Activated CD4-positive, alpha-beta T cell treated with anti-CD3 and anti-CD28 coated beads, Interleukin-2, amount 50 U/mL, for 16 hours (primary cell): ENCODE measurements at places on chromosomes 1 and 21.

- no peak for DNase-seq
These were observed 21.8 kb downstream of the H6PD start for GRCh38 chr1:9256332-9256731.

- no peak for DNase-seq
These were observed 247.9 kb downstream of the ADGRL2 start for GRCh38 chr1:82048596-82048995.

DNA sequence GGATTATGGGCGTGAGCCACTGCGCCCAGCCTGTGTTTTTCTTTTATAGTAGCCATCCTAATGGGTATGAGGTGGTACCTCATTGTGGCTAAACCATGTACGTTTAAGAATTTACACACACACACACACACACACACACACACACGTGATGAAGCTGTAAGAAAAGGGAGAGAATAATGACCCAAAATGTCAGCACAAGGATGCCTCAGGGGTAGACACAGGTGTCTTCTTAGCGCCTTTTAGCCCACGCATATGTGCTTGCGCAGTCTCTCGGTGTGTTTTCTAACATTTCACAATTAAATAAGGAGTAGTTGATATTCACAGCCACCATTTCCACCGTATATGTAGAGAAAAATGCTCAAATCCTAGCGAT is 782 bp upstream of the PFKL start:
- no peak for DNase-seq

DNA sequence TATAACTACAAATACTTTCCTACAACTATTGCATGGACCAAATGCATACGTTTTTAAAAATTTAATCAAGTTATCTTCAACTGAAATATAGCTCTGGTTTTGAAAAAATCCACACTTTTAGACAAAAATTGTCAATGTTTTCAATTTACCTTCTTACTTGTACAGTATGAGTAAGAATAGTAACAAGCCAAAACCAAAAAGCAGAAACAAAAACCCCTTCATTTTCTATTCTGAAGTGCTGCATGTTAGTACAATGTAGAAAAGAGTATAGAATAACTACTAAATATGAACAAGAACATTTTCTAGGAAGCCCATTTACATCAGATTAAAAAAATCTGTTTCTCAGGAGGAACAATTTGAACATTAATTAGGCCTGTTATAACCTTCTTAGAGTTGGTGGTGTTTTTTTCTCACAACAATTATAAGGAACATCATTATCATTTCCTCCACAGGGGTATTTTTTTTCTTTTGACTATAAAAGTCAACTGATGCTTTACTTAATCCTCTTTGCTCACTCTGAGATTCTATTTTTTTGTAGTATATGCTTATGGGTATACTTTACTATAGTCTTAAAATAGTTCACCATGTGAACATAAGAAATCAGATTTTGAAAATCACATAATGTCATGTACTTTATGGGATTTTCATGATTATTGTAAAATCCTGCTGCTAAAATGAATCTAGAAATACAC is 475.4 kb downstream of the PTBP2 start:
- DNase-seq = no peak

GRCh38 chr1:201167041-201167991 is 13.0 kb upstream of the TMEM9 start:
- DNase-seq = no peak

GRCh38 chr1:234997201-234997895 is 131.3 kb downstream of the TOMM20 start:
- no peak for DNase-seq

DNA sequence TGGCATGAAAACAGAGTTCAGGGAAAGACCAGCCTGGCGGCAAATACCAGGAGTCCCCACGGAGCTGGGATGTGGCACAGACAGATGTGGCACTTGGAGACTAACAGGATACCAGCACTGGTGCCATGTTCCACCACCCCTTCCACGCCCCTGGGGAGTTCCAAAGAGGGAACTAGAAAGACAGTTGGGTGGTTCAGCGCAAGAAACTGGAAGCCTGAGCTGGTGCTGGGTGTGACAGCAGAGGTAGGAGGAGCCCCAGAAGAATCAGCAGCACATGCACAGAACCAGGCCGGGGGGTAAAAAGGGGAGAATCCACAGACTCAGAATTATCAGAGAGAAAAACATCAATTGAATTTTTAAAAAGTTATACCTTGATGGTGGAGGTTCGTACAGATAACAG is 22.4 kb downstream of the DDX20 start:
- no peak for DNase-seq

- no peak for DNase-seq
These were observed 65.2 kb upstream of the ARID1A start for GRCh38 chr1:26630634-26631033.

DNA sequence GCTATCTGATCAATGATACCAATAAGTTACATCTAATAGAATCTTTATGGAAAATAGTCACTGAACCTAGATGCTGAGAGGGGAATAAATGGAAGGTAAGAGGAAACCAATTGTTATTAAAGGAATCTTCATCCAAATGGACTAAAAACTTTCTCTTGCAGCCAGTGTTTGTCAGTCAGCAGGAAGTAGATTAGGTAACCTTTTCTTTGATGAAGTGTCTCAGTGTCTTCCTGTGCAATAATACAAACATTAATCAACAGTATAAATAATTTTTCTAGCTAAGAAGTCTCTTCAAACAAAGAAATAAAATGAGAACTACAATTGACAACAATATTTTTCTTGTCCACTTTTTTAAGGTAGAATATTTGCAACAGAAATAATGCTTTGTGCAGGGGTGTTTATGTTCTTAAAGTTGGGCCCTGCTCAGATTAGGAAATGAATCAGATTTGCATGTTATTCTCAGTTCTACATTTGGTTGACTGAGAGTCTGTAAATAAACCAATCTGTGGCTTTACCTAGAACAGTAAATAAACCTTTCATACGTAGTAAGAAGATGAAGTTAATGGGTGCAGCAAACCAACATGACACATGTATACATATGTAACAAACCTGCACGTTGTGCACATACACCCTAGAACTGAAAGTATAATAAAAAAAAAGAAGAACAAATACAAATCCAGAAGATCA is 391.4 kb downstream of the MRPL39 start:
- DNase-seq = no peak

DNA sequence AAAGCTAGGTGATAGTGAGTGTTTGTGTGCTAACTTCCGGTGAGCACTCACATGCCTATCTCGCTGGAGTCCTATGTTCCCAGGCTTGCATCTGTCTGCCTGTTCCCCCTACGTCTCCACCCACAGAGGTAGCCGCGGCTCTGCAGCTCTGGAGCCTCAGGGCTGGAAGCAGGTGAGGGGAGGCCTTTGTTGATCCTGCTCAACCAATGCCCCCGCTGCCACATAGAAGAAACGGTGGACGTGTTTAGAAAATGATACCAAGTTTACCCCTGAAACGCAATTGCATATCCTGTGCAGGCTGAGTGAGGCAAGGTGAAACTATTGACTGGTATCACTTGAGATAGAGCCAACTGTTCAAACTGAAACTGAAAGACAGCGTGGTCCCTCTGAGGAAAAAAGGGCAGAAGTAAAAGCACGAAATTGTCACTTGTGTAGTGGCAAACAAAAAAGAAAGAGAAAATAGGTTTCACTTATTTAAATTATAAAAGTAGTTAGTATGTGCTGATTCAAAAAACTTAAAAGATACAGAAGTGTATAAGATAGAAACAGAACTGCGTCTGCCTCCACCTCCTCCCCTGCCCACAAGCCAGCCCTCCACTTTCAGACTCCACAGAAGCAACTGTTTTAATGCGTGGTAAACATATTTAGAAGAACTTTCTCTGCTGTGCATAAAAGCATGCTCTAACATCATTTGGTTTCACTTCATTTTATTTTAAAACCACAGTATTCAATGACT is 38.6 kb upstream of the ETS2 start:
- DNase-seq = peak; percentile 92

DNA sequence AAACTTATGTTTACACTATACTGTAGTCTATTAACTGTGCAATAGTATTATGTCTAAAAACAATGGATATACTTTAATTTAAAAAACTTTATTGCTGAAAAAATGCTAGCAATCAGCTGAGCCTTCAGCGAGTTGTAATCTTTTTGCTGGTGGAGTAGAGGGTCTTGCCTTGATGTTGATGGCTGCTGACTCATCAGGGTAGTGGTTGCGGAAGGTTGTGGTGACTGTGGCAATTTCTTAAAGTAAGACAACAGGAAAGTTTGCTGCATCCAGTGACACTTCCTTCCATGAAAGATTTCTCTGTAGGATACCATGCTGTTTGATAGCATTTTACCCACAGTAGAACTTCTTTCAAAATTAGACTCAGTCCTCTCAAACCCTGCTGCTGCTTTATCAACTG is 234.7 kb upstream of the CSF3R start:
- DNase-seq = peak; percentile 12

GRCh38 chr1:110114784-110115183 is 2.5 kb downstream of the UBL4B start:
- no peak for DNase-seq

DNA sequence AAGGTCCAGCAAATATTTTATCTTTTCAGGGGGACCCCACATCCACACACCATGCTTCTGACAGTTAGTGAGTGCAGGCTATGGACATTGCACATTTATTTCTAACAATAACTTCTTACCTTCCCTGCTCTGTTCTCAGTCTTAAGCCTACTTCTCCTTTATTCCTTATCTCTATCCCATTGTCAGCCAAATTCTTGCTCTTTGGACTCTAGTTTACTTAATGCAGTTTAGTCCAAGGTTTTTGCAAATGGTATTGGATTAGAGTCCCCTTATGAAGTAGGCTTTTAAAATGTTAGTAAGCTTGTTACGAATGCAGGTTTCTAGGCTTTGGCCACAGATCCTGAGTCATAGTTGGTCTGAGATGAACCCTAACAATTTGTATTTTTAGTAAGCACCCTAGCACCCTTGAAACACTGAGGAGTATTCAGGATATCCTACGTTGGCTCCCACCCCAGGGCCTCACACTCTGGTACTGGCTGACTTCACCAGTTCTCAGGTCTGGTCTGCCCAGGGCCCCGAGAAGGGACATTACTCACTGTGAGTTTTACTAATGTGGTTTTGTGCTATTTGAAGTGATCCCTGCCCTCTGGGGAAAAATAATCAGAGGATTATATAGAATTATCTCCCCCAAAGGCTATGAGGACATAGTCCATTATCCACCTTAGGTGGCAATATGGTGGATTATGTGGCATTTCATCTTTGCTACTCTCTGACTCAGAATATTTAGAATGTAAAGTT is 239.5 kb downstream of the TGFB2 start:
- no peak for DNase-seq

GRCh38 chr1:60920561-60920960 is 161.8 kb upstream of the NFIA start:
- no peak for DNase-seq

DNA sequence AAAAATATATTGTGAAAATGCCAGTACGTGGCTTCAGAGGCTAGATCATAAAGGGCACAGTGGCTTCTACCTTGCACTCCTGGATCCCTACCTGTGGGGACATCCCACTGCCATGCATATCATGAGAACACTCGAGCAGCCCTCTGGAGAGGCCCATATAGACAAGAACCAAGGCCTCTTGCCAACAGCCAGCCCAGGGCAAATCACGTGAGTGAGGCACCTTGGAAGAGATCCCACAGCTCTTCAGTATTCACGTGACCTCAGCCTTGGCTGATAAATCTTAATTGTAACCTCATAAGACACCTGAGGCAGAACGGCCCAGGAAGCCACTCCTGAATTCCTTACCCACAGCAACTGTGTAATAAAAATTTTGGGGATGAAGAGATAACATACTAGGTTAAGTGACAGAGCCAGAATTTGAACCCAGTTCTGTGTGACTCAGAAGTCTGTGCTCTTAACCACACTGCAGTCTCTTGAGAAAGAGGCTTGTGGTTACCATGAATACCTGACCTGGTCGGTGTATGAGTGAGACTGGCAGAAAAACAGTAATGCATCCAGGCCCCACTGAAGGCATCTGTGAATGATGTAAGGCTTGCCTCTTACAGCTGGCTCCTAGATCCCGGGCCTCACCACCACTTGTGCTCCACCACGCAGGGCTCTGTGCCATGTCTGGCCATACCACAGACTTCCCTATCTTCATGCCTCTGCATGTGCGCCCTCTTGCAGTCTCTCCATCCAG is 6.9 kb upstream of the A3GALT2 start:
- DNase-seq = peak; percentile 32
